ENCODE measurements at places on chromosomes 5 and 9.

DNA sequence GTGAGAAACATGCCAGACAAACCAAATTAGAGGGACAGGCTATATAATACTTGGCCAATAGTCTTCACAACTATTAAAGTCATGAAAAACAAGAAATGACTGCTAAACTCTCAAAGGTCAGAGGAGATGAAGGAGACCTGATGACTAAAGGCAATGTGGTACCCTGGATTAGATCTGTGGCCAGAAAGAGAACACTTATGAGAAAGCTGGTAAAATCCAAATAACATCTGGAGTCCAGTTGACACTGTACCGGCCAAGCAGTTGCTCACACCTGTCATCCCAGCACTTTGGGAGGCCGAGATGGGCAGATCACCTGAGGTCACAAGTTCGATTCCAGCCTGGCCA, 24.4 kb downstream of the ATOX1 start:
- DNase-seq, result no peak

DNA sequence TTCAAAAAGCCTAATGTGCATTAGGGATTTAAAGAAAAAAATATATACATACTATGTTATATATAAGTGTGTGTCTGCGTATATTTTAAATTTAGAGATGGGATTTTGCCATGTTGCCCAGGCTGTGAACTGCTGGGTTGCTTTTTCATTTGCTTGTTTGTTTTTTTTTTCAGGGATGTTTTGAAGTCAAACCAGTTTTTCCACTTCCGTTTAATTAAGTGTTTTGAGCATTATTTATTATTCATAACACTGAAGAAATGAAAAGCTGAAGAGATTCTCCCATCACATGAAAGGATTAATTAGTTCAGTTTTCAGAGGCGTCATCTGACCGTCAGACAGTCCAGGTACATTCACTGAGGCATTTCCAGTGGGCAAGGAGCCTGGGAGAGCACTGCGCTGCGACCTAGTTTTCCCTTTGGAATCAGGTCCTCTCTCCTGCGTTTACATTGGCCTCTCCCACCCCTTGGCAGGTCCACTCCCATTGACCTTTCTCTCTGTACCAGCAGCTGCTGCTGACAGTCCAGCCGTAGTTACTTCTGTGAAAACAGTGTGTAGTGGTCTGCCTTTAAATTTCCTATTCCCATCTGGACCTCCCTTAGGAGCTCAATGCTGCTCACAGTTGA, 26.0 kb downstream of the ARRDC3 start:
- DNase-seq, result no peak

DNA sequence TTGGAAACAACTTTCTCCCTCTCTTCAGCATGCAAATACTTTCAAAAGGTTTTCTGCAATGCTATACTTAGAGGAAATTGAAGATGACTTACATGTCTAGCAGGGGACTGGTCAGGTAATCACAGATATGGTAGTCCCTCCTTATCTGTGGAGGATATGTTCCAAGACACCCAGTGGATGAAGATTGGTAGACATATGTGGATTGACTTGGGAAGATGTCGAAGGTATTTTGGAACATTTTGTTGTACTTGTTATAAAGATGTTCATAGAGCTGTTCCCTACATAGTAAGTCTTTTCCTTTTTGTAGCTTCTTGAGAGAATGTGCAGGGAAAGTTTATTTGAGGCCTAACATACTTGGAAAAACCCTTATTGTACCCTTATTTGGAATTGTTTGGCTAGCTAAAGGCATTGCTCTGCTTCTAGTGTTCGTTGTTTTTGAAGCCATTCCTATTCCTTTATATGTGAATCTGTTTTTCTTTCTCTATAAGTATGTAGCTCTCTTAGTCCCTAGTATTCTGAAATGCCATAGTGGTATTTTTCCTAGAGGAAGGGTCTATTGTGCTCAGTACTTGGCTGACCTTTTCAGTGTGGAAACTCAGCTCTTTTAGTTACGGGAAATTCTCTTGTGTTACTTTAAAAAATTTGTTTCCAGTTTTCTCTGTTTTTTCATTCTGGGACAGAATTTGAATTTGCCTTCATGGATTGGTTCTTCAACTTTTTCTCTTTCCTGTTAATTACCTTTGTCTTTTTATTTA, 25.7 kb downstream of the GPR151 start:
- no peak for DNase-seq

GRCh38 chr9:112559629-112560413, 73.2 kb downstream of the KIAA1958 start:
- DNase-seq, result no peak

- DNase-seq, result no peak
Measured at GRCh38 chr9:123655681-123656423, 274.1 kb downstream of the DENND1A start.

DNA sequence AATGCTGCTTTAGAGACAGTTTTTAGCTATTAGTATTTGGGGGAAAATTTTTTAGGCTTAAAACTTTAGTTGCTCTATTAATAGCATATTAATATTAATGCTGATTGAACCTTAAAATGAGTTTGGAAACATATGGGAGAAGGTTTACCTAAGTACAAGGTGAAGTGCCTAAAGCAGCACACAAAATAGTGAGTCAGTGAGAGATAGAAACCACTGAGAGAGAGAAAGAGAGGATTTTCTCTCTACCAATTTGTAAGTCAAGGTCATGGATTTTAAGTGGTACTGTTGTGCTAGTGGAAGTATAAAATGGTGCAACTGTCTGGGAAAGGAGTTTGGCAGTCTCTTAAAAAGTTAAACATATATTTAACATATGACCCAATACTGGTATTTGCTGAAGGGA, 64.9 kb downstream of the MARCHF3 start:
- DNase-seq, result no peak

DNA sequence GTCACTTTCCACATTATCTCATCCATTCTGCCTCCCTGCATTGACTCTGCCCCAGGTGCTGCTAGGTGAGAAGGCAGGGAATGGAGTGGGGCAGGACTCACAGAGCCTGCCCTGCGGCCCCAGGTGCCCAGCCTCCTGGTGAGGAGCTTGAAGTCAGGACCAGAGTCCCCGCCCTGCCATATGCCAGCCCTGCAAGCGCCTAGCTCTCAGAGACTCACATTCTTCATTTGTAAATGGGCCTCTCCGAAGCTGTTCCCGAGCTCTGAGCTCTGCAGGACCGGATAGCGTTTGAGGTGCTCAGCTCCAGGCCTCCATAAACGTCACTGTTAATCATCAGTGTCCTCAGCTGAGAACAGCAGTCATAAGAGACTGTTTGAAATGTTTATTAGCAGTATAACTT, 75.1 kb upstream of the STXBP1 start:
- no peak for DNase-seq

- no peak for DNase-seq
Measured at GRCh38 chr9:135086597-135087488, 625 bp upstream of the OLFM1 start.

DNA sequence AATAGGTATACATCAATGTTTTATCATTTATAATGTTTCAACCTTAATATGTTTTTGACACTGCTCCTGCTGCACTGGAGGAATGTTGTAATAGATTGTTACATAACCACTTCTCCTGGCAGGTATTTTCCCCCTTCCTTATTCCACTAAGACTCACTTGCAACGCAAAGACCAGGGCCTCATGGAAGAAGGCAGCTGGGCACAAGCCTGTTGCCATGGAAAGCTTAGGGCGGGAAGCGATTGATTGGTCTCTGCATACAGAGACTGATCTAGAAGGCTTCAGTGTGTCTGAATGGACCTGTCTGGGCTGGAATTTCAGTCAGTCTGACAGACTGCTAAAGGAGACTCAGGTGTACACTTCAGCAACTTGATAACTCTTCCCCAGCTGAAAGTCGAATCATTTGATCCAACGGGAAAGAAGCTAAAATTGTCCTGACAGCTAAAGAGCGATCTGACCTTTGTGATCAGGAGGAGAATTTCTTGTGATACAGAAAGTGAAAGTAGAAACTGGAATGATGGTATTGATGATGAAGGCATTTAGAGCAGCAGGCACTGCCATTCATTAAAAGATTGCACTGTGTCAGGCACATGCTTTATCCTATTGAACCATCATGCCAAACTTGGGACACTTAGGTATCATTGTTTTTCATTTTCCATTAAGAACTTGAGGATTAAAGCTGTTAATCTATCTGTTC, 65.1 kb downstream of the GRIA1 start:
- DNase-seq, result no peak

DNA sequence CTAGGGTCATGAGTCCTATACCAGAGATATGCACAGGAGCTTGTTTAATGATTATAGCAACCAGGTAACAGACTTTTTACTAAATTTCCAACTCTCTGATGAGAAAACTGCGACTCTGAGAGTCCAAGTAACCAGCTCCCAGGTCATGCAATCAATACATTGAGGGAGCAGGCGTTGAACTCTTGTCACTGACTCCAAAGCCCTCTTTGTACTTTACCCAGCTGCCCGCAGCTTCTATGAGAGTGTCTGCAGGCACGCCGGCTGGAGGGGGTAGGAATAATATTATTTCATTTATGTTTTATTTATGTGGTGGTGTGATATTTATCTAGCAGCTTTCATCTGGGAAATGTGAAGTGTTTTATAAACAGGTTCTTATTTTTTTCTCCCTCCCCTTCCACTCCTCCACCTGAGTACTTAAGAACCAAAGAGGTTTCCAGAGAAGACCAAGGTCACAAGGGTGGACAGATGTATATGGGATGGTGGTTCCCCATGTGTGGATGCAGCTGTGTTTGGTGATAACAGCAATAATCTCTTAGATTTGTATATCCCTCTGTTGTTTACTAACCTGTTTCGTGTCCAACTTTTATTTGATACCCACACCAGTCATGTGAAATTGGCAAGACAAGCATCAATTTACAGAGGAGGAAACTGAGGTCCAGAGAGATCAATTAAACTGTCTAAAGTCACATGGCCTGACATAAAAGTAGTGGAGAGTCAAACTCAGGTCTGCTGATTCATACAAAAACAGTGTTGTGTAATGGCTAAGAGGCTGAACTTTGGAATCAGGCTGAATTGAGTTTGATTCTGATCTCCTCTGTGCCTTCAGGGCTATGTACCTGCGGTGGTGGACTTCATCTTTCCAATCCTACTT, 140.2 kb upstream of the TRIM32 start:
- no peak for DNase-seq

- DNase-seq, result no peak
Measured at GRCh38 chr5:59661954-59662615, 231.4 kb downstream of the PDE4D start.

Data from BJ (cell line).